ENCODE measurements at places on chromosomes 4 and X. TPM values are rescaled to one million over a fixed set of nuclear protein-coding genes. Genes with fewer than 3 reads are reported as not detected.

GRCh38 chrX:156004256-156004655, 6.8 kb downstream of the IL9R start:
- no peak for DNase-seq

- DNase-seq, result no peak
Measured at GRCh38 chrX:124194199-124194598, 138.3 kb upstream of the TEX13D start.

DNA sequence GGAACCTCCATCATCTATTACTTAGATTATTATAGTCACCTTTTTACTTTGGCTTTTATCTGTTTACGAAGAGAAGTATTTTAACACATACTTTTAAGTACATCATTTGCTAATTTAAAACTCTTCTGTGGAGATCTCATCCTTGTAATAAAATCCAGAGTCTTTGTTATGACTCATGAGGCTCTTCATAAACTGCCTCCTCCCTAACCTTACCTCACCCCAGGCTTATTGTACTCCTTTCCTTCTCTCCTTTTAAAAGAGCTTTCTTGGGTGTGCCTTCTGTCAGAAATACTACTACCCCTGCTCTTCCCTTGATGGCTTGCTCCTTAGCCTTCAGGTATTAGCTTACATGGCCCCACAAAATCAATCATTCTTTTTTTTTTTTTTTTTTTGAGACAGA, 6.6 kb downstream of the ARL9 start:
- DNase-seq, result no peak

GRCh38 chr4:117434424-117434823, 349.0 kb upstream of the TRAM1L1 start:
- DNase-seq, result no peak

DNA sequence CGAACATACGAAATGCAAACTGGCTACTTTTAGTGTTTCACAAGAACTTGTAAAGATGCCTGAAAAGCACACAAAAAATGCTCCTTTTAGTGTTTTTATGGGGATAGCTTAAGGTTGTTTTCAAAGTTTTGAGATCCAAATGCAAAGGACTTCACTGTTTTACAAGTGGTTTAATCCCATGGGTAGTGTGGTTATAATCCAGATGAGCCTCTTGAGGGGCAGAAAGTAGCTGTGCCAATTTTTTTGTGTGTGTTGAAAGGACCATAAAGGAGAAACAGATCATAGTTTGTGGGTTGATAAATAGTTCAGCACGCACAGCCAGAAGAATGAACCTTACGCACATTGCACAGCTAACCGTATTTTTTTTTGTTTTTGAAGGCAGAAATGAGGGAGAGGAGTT, 126.9 kb upstream of the GIMD1 start:
- no peak for DNase-seq

PPEF2 gene
- total RNA-seq, result not detected

BEX1 gene
- 0.45 TPM for total RNA-seq

USP17L27 gene
- not detected for total RNA-seq

Measured in activated CD4-positive, alpha-beta memory T cell treated with anti-CD3 and anti-CD28 coated beads for 36 hours (primary cell).